ENCODE measurements at places on chromosomes 6 and 20. TPM values are rescaled to one million over a fixed set of nuclear protein-coding genes. Genes with fewer than 3 reads are reported as not detected.

RSPO4 gene
- 0.11 TPM for total RNA-seq

SIRT5 gene
- 16.3 TPM for total RNA-seq

C2 gene
- total RNA-seq: 2.2 TPM

BPIFB2 gene
- total RNA-seq: not detected

BMP6 gene
- not detected for total RNA-seq

DNA sequence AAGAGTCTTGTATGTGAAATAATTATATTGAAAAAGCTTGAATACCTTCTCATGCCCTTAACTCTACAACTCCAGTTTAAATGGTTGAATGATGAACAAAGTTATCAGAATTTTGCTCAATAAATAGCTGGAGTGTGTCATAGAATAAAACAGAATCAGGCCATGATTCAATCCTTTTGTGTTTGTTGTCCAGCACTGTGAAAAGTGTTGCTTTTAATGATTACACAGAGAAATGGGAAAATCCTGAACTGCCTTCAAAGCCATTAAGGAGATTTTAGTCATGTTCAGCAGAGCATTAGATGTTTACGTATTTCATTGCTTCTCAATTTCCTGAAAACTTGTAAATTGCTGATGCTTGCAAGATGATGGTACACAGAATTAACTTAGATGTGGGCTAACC lies 262.9 kb upstream of the BTBD3 start:
- H3K4me3 ChIP-seq: no peak overlapping the region
- no peaks in the 10 kb centered on the region for H3K36me3 ChIP-seq
- no peaks in the 10 kb centered on the region for H3K27me3 ChIP-seq
- no peaks in the 10 kb centered on the region for H3K4me1 ChIP-seq
- no peak for DNase-seq

DNA sequence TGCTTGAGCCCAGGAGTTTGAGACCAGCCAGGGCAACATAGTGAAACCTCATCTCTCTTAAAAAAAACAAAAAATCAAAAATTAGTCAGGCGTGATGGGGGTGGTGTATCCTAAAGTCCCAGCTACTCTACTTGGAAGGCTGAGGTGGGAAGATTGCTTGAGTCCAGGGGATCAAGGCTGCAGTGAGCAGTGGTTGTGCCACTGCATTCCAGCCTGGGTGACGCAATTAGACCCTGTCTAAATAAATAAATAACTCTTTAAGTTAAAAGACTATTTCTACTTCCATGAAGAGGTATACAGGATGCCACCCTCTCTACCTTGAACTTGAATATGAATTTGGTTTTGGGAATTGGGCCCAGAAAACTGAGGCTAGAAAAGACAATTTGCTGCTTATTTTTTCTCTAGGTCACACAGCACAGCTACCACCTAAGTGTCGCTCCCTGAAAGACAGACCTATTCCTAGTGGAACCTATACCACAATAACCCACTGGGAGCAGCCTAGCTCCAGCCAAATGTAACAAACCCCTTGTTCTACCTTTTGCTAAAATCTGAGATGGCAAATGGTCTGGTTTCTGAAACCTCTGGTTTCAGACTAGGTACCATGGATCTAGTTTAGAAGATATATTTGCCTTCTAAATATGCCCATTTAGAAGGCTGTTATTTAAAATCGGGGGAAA lies 35.2 kb downstream of the HMGCLL1 start:
- H3K4me3 ChIP-seq: no peak overlapping the region
- no peaks in the 10 kb centered on the region for H3K36me3 ChIP-seq
- H3K27me3 ChIP-seq: no peaks in the 10 kb centered on the region
- DNase-seq: no peak

DNA sequence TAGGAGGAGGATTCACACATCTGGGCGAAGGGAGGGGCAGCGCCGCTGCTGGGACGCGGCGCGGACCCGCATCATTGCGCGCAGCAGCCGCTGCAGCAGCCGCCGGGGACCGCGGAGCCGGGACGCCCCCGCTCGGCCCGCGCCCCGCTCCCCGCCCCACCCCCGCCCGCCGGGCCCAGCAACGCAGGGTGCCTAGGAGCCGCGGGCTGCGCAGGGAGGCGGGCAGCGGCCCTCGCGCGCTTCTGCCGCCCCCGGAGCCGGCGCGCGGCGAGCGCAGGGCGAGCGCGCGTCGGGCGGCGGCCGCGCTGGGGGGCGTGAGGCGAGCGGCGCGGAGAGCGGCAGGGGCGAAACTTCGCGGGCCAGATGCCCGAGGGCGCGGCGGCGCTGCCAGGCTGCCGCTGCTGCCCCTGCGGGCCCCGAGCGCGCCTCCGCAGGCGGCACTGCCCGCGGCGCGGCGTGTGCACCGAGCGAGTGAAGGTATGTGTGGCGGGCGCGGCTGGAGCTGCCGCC lies at the start of gene NKAIN2:
TSS of gene NKAIN2 (plus strand) at position 362 of the 510 bp plus-strand sequence.
- H3K27ac ChIP-seq: no peak within 1 kb of the TSS
- H3K36me3 ChIP-seq: no peaks in the 10 kb centered on the region
- peak within 1 kb of the TSS; percentile 63 for H3K4me3 ChIP-seq
- H3K27me3 ChIP-seq: peaks cover 50% of the 10 kb centered on the region

DNA sequence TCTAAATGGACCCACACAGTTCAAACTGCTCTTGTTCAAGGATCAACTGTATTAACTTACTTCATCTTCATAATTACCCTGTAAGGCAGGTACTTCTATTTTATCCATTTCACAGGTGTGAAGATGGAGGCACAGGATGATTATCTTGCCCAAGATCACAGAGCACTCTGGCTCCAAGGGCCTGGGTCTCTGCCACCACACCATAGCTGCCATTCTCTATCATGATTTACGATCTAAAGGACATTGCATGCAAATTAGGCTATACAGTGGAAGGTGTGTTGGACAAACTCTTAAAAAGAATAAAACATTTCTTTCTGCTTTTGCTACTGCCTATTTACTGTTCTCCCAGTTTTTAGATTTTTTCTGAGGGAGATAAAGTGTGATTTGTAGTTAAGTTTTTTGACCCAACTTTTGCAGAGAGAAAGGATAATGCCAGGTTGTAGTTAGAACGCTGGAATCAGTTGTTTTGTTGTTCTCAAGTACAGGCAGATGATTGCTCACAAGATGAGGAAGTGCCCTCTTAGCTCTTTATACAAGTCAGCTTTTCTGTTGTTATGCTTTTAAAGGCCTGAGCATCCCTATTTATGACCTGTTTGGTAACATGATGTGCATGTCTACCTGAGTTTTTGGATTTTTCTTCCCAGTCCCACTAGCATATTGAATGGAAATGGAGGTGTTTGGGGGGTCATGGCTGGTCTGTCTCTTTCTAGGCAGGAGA lies 247.9 kb downstream of the ZFAND3 start:
- H3K4me1 ChIP-seq: no peaks in the 10 kb centered on the region
- peaks cover 30% of the 10 kb centered on the region for H3K36me3 ChIP-seq
- no peak for DNase-seq

DNA sequence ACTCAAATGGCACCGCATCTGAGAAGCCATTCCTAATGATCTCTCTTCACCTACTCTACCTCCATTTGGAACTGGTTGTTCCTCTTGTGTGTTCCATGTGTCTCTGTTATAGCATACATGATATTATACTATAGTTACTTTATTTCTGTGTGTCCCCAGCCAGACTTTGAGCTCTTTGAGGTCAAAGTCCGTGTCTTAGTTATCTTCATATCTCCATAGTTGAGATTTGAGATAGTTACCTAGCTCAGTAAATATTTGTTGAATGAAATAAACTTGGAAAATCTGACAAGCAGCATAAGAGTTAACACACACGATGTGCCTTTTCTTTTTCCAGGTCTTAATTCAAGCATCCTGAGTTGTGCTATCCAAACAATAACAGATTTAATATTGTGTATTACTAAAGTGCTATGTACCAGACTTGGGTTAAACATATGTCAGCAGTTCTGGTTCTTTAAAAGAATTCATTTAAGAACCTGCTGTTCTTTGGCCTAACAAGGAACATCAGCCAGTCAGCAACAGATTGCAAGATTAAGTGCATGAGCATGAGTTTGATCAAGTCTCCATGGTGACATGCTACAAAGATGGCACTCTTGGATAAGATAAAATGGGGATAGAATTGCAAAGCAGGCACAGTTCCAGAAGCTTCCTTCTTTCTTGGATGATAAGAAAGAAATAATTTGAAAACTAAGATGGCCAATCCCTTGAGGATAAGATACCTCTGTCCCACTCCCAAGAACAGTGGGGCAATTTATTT lies 8.7 kb upstream of the TNFRSF21 start:
- H3K4me3 ChIP-seq: no peak overlapping the region
- peaks cover 8% of the 10 kb centered on the region for H3K4me1 ChIP-seq
- H3K27me3 ChIP-seq: peaks cover 27% of the 10 kb centered on the region
- no peak overlapping the region for H3K27ac ChIP-seq
- H3K36me3 ChIP-seq: peaks cover 4% of the 10 kb centered on the region

DNA sequence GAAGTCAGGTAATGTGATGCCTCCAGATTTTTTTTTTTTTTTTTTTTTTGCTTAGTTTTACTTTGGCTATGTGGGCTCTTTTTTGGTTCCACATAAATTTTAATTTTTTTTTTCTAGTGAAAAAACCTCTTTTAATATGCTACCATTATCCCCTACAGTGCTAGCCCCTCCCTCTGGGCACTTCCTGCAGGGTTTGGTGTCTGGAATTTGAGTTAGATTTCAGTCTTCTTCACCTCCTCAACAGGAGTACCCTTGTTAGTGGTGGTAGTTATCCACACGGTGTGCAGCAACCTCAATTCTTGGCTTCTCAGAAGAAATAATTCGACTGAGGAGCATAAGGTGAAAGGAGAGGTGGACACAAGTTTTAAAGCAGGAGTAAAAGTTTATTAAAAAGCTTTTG lies 128.8 kb upstream of the SYNCRIP start:
- H3K27me3 ChIP-seq: peaks cover 7% of the 10 kb centered on the region
- H3K4me3 ChIP-seq: no peak overlapping the region
- DNase-seq: no peak

DNA sequence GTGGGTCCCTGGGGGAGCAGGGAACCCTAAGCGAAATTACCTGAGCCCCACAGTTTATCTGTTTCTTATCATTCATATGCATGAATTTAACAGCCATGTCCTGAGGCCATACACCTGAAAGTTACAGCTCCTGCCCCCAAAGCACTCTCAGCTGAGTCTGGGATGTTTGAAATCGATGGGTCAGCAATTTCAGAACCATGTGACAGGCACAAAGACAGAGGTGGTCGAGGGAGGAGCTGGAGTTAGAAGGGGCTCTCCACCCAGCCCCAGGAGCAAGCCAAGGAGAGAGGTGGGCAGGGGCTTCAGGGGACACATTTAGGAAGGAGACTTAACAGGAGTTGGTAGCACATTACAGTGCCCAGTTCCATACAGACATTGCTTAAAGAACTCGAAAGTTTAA lies 14.9 kb downstream of the TTBK1 start:
- H3K4me1 ChIP-seq: no peaks in the 10 kb centered on the region
- DNase-seq: no peak
- no peaks in the 10 kb centered on the region for H3K36me3 ChIP-seq
- H3K4me3 ChIP-seq: no peak overlapping the region

- no peak overlapping the region for H3K4me3 ChIP-seq
- H3K27ac ChIP-seq: no peak overlapping the region
- H3K27me3 ChIP-seq: peaks cover 13% of the 10 kb centered on the region
- no peaks in the 10 kb centered on the region for H3K36me3 ChIP-seq
Observed at GRCh38 chr20:56316051-56316450, 42.7 kb upstream of the FAM210B start.

- H3K36me3 ChIP-seq: peaks cover 16% of the 10 kb centered on the region
- no peaks in the 10 kb centered on the region for H3K27me3 ChIP-seq
- H3K27ac ChIP-seq: no peak overlapping the region
- peaks cover 5% of the 10 kb centered on the region for H3K4me1 ChIP-seq
- DNase-seq: no peak
- H3K4me3 ChIP-seq: no peak overlapping the region
Observed at GRCh38 chr6:24797596-24798216, 1.0 kb downstream of the ARMH2 start.

DNA sequence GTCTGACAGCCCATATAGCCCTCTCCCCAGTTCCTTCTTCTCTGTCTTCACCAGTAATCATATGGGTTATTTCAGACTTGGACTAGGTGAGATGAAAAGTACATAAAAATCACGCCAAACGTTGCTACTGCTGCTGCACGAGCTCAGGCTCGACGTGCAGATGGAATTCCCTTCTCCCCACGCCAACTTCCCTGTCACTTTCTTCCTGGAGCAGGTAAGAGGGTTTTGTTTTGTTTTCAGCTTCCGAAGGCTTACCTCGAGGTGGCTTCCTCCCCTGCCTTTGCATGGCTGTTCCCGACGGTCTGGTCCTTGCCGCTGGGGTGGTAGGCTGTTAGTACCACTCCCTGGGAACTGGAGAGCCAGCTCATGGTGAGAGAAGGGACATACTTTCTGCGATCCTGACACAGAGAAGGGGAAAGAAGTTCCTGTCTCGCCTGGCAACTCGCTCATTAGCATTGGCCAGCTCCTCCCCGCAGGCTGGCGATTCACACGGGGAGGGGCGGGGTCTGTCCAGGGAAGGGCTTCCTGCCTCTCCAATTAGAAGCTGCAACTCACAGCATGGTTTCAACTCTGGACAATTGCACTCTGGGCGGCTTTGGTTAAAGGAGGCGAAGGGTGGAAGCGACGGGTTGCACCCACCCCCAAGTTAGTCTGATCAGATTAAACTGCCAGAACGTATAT lies at the start of gene ARHGAP18:
TSS of gene ARHGAP18 (minus strand) at position 409 of the 681 bp plus-strand sequence. CDS start at position 368, 41 bp downstream.
- H3K4me1 ChIP-seq: peaks cover 45% of the 10 kb centered on the region
- H3K27me3 ChIP-seq: peaks cover 2% of the 10 kb centered on the region
- peak within 1 kb of the TSS; percentile 90 for H3K27ac ChIP-seq
- H3K4me3 ChIP-seq: peak within 1 kb of the TSS; percentile 97
- H3K36me3 ChIP-seq: peaks cover 17% of the 10 kb centered on the region

GRCh38 chr6:152206072-152206818 lies 398.8 kb downstream of the ESR1 start:
- H3K4me3 ChIP-seq: no peak overlapping the region
- peak; percentile 54 for DNase-seq
- peaks cover 27% of the 10 kb centered on the region for H3K36me3 ChIP-seq
- H3K27ac ChIP-seq: no peak overlapping the region
- H3K27me3 ChIP-seq: peaks cover 2% of the 10 kb centered on the region

- no peak overlapping the region for H3K27ac ChIP-seq
- H3K27me3 ChIP-seq: peaks cover 23% of the 10 kb centered on the region
- DNase-seq: no peak
- peaks cover 2% of the 10 kb centered on the region for H3K36me3 ChIP-seq
Observed at GRCh38 chr6:13183415-13184088, 144.8 kb downstream of the TBC1D7 start.

All from activated naive CD8-positive, alpha-beta T cell treated with anti-CD3 and anti-CD28 coated beads, Interleukin-2, amount 10 ng/mL, durations not matched to agents 7 days and 5 days (primary cell).